ENCODE measurements at places on chromosomes 1 and 21.

DNA sequence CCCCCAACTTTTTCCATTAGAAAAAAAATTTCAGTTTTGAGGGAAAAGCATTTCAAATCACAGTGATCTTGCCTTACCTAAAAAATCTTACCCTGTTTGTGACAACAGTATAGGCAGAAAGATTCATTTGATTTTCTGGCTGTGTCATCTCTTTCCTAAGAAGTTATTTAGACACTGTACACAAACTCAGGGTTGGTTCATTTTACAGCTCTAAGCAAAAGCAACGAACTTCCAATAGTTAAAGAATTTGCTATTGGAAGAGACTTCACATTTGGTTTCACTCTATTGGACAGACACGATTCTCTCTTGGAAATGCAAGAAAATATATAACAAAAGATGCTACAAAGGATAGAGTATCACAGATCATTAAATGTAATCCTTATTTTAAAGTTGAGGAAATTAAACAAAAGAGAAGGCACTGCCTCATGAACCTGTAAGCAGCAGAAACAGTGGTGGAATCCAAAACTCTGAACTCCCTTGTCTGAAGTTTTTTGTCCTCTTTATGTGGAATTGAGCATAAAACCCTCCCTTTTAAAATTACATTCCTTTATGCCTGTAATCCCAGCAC lies 20.8 kb downstream of the EYA3 start:
- DNase-seq, result no peak

- no peak for DNase-seq
Measured at GRCh38 chr1:246569248-246570238, 3.3 kb downstream of the CNST start.

GRCh38 chr1:216691710-216692109 lies 31.5 kb downstream of the ESRRG start:
- no peak for DNase-seq

DNA sequence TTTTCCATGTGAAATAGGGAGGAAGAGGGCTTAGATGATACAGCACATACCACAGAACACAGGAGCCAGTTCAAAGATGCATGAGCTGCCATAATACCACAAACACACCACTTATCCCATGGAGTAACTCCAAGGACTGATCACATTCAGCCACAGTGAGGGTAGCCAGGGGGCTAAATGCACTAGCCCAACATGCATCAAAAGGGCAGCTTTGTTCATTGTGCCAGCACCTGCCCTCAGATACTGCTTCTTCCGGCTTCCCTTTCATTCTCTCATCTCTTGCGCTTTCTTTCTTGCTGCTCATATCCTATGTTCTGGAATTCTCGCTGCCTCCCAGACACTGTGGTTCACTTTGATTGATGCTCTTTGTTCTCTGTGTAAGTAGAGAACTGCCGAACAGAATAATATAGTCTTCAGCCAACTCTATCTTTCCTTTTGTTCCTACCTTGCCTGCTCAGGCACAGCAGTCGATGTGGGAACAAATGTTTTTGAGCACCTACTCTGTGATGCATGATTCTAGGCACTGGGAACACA lies 50.0 kb upstream of the SYT6 start:
- DNase-seq, result no peak

DNA sequence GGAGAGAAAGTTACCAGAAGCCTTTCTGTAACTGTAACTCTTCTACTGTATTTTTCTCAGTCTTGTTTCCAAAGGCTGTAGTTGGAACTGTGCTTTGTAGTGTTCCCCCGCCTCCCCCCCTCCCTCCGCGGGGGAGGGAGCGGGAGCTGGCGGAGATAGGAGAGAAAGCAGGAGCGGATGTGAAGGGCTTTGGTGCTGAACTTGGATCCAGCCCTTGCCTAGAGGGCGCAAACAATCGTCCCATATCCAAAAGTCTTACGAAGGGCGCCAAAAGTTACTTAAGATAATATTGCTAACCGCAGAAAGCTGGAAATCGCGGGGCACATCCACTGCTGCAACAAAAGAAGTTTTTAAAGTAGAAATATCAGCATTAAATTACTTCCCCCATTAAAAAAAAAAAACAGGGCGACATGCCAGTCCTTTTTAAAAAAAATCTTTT lies 2.4 kb upstream of the NFIA start:
- DNase-seq, result peak; percentile 61

DNA sequence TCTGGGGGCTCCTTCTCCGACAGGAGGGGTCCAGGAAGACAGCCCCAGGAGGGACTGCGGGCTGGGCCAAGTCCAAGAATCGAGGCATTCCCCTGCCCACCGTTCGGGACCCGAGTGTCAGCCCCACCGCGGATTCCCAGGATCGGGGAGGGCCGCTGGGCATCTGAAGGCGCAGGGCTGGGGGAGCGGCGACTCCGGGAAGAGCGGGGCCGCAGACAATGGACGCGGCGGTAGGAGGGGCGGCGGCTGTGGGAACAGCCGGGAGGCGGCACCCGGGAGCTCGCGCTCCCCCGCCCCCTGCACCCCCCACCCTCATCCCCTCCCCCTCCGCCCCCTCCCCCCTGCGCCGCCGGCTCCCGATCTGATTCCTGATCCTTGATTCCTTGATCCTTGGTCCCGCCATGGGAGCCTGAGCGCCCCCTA lies at the start of gene VANGL2:
Gene VANGL2, plus strand, starts transcription at position 342 of the 423 bp plus-strand sequence. CDS start 15,274 bp downstream, outside the sequence.
- DNase-seq, result no peak

- DNase-seq, result no peak
Measured at GRCh38 chr1:222893255-222893654, 78.4 kb downstream of the DISP1 start.

GRCh38 chr1:219090607-219091006 lies 83.1 kb upstream of the LYPLAL1 start:
- no peak for DNase-seq

- DNase-seq, result no peak
Measured at GRCh38 chr1:89589515-89589914, 43.4 kb upstream of the LRRC8C start.

GRCh38 chr1:164510435-164510834 lies 48.5 kb upstream of the PBX1 start:
- DNase-seq, result no peak

- no peak for DNase-seq
Measured at GRCh38 chr1:115837740-115838421, 3.0 kb downstream of the NHLH2 start.

DNA sequence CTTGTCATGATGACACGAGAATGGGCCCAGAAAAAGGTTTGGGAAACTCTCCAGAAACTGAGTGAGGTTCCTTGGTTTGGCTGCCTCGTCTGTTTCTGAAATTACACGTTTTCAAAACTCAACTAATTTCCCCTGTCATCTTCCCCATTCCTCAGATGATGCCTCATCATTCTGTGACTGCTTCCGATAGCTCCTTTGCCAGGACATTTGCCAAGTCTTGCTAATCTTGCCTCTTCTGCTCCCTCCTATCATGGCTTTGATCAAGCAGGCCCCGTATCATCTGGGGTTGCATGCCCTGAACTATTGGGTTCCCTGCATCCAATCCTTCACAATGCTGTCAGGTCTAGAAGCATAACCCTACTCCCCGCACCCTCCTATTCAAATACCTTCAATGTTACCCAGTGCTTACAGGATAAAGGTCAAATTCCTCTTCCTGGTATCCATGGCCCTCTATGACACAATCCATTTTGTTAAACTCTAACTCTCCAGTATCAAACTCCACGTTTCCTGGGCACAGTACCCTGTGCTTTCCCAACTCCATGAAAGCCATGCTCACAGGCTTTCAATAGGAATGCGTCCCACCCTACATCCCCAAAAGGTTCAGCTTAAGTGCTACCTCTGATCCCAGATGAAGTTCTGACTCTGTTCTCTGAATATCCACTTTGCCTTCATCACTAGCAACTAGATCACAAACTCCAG lies 22.2 kb upstream of the TMEM200B start:
- no peak for DNase-seq

DNA sequence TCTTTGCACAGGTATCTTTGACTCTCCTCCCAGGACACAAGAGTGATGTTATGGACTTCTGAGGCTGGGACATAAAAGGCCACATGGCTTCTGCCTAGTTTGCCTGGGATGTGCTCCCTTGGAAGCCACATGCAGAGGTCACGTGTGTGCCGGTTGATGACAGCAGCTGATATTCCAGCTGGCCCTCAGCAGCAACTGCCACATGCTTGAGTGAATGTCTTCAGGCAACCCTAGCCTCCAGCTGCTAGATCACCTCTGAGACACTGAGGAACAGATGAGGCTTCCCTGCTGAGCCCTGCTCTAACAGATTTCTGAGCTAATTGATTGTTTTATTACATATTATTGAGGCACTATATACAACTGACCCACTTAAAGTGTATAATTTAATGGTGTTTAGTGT lies 11.6 kb upstream of the AKR7A3 start:
- DNase-seq, result no peak
